H1 (cell line): ENCODE measurements at places on chromosomes 3 and 15.
A peak's percentile ranks its signal among the peaks of the same experiment; 100 is the strongest.

DNA sequence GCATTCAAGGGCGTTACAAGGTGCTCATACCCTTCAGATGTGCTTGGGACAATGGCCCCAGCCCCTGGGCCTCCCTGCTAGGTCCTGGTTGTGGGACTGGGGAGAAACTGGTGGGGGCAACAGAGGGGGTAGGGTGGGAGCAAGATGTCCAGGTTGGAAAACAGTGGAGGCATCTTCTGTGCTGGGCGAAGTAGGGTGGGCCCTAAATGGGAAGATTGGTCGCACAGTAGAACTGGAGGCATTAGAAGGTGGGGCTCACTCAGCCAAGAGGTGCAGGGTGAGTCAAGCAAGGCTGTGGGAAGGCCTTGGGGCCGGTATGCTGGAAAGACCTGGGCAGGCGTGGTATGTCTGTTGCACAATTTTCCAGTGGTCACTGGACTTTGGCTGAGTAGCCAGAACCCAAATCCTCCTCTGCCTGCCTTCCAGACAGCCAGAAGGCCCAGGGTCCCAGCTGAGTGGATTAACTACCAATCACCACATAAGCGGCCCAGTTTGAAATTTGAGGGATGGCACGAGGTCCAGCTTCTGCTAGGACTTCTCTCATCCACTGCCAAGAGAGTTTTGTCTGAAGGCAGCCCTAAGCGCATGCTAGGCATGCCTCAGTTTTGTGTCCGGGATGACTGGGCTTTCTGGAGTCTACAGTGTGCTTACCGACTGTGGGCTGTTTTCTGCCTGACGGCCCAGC is 74.5 kb downstream of the LSM3 start:
- no peak for DNase-seq

DNA sequence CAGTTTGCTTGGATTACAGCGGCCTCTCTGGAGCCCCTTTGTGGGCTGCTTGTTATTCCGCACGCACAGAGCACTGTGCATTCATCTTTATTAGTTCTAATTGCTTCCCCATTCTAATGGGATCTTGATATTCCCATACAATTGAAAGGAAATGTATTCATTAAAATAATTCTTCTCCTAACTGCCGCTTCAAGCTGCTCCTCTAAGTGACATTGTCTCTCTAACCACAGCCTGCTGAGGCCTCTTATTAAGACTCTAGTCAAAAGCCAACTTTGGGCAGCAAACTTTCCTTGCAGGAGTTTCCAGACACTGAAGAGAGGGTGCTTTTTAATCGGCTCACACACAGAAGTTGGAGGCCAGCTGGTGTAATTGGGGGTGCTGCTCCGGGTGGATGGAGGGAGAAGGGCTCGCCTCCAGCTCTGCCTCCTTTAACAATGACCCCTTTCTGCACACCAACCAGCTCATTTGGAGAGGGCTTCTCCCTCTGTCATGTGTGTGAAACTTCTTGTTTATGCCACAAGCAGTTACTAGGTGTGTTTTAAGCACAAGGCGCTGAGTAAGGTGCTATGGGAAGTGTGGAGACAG is 5.6 kb upstream of the MAGEF1 start:
- peak; percentile 43 for DNase-seq

- no peak for DNase-seq
Observed at GRCh38 chr15:48282216-48282615, 49.0 kb upstream of the DUT start.

DNA sequence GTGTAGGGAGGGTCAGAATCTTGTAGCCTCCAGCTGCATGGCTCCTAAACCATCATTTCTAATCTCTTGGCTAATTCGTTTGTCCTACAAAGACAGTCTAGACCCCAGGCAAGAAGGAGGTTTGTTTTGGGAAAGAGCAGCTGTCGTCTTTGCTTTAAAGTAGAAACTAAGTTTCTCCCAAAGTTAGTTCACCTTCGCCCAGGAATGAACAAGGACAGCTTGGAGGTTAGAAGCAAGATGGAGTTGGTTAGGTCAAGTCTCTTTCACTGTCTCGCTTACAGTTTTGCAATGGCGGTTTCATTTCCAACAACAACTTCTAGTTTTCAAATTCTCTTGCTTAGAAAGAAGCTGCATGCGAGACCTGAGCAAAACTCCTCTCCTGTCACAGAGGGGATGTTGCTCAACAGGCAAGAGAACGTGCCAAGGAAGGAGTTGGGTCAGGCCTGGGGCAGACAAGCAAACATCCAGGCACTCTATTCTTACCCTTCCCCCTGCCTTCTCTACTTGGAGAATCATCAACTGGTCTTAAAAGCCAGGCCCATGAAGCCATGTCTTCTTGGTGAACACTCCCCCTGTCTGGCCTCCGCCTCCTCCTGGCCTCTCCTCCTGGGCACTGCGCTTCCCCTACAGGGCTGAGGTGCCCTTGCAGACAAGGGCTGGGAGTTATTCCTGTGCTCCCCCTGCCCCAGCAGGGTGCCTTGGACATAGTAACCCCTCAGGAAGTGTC is 57.6 kb downstream of the TMEM44 start:
- DNase-seq: no peak

- DNase-seq: no peak
Observed at GRCh38 chr15:26901041-26901440, 34.2 kb downstream of the GABRA5 start.
